ENCODE measurements at places on chromosomes 5 and 9.

DNA sequence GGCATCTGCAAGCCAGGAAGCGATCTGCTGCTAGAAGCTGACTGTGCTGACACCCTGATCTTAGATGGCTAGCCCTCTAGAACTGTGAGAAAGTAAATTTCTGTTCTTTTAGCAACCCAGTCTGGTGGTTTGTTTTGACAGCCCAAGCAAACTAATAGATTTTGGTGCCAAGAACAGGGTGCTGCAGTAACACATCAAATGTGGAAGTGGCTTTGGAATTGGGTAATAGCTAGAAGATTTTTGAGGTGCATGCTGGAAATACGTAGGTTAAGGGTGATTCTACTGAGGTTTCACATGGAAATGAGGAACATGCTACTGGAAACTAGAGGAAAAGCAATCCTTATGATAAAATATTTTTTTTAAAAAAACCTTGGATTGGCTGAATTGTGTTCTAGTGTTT lies 153.5 kb upstream of the SH3GL2 start:
- no peak for DNase-seq

DNA sequence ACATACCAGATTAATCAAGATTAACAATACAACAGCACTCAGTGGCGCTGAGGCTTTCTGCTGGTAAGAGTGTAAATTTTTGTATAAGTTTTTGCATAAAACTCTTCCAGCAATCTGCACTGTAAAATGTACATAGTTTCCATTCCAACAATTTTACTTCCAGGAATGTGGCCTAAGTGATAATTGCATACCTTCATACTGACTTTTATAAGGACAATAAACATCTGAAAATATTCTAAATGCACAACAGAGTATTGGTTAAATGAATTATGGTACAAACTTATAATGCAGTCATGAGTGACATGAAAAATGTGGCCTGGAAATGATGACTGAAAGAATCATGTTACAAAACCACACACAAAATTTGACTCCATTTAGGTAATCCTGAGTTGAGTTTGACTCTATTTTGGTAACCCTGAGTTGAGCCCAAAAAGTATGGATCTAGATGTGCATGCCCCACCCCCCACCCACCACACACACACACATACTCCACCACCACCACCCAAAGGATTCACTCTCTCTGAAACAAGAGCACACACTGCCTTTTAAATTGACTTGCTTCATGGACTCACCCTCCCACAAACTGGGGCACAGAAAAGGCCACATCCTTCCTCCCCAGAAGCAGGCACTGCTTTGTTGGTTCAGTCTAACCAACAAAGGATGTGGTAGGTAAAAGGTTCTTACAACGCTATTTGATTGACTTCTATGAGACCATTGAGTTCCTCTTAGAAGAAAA lies 137.6 kb downstream of the SUSD1 start:
- DNase-seq: no peak

DNA sequence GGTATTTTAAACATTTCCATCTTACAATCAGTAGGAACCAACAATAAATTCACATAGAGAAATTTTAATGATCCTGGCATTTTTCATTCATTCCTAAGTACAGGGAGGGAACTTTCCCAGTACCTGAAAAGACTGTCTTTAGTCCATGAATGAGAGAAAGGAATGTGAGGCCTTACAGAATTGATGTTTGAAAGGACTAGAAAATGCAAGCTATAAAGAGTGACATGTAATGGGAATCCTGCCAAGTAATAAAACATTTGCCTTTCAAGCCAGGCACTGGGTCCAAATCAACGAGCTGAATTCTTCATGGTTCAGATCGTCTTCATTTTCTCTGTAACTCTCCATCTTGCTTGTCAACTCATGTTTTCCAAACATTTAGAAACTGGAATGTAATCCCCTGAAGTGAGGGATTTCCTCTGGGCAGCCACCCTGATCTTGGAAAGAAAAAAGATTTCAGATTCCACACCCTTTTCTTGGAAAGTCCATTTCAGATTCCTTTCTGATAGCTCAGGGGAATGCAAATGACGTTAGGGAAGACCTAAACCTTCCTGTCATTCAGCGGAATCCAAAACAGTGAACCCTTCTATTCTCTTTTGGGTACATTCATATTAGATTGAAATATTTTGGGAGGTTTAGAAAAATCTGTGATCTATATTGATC lies 315.8 kb downstream of the SH3GL2 start:
- DNase-seq: no peak

DNA sequence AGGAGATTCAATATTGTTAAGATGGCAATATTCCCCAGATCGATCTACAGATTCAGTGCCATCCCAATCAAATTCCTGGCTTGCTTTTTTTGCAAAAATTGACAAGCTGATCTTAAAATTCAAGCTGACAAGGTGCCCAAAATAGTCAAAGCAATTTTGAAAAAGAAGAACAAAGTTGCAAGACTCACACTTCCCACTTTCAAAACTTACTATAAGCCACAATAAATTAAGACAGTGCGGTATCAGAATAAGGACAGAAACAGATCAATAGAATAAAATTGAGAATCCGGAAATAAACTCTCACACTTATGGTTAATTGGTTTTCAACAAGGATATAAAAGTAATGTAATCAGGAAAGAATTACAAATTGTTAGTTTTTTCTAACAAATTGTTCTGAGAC lies 97.1 kb downstream of the NRG2 start:
- no peak for DNase-seq

GRCh38 chr5:10300246-10300645 lies 7.5 kb downstream of the CMBL start:
- DNase-seq: no peak

GRCh38 chr5:77957931-77958521 lies 181.9 kb upstream of the TBCA start:
- DNase-seq: no peak
